ENCODE measurements at places on chromosomes 3 and 15.

DNA sequence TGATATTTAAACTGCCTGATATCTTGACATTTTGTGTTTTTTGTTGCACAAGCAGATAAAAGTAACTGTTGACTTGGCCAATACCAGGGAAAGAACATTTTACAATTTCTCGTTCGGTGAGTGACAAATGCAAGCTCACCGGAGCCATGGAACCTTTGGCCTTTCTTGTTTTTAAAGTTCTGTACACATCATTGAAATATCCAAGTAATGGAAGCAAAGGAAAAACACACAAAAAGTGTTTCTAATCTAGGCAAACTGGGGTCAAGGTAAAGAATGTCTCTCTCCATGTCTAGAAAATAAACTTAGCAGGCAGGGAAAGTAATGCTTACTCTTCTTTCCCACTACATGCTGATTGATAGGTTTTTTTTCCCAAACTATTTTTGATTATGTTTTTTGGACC lies 27.8 kb downstream of the SPTSSB start:
- DNase-seq = no peak

GRCh38 chr3:39103791-39104552 lies 3.5 kb downstream of the GORASP1 start:
- no peak for DNase-seq

DNA sequence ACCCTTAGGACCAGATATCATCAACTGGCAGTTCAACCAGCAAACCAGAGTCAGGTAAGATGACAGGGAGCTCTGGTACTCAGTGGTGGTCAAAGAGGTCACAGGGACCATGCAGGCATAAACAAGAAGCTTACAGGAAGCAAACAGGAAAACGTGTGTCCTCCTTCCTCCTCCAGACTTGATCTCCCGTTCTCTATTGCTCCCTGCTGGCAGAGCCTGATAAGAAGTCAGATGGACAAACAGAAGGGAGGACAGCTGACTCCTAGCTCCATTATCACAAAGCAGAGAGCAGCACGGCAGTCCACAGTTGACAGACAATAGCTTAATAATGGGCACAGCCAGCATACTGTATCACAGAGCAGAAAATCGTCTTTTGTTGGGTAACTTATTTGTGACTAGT lies 156.5 kb upstream of the SLC2A2 start:
- no peak for DNase-seq

DNA sequence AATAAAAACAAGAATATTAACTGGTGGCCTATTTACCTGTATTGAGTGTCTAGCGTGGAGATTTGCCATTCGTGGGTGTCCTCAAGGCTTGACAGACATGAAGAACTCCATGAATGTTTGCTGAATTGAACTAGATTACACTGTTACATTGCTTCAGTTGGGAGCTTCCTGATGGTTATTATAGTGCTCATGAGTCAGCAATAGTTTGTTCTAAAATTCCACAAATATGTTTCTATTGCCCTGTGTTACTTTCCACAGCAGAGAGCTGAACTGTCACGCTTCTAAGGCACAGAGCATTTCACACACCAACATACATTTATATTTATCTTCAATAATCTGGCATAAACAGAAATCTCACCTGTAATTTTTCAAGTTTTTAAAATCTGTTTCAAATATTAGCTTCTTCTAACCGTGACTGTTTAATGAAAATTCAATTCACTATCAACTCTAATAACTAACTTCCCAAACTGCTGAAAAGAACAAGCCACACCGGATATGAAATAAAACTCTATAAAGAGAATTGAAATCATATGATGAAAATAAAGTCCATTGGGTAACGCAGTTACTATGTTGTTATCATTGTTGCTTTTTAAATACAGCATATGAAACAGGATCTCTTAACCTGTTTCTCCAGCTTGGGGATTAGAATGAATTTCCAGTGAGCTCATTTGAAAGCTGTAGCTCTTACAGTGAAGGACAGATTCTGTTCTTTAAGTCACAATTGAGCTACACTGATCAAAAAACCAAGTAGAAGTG lies 61.2 kb upstream of the MCF2L2 start:
- no peak for DNase-seq

DNA sequence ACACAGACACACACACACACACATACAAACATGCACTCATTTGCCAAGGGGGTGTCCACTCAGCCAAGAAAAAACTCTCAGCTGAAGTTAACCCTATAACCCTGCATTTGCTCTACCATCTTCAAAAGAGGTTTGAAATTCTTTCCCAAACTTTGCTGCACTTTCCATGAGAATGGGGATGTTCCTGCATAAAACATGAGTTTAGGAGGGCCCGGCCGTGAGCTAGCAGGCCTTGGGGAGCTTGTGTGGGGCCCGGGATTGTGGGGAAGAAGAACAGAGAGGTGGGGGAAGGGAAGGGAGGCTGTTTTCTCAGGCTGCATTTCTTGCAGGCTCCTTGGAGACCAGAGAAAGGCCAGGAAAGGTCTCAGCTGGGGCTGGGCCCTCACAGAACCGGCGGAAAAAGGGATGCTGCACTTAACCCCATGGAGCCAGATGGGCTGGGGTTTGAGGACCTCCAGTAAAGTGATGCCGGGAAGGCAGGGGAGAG lies 40.8 kb downstream of the SEMA5B start:
- no peak for DNase-seq

GRCh38 chr15:70087708-70088352 lies 9.9 kb downstream of the TLE3 start:
- no peak for DNase-seq

DNA sequence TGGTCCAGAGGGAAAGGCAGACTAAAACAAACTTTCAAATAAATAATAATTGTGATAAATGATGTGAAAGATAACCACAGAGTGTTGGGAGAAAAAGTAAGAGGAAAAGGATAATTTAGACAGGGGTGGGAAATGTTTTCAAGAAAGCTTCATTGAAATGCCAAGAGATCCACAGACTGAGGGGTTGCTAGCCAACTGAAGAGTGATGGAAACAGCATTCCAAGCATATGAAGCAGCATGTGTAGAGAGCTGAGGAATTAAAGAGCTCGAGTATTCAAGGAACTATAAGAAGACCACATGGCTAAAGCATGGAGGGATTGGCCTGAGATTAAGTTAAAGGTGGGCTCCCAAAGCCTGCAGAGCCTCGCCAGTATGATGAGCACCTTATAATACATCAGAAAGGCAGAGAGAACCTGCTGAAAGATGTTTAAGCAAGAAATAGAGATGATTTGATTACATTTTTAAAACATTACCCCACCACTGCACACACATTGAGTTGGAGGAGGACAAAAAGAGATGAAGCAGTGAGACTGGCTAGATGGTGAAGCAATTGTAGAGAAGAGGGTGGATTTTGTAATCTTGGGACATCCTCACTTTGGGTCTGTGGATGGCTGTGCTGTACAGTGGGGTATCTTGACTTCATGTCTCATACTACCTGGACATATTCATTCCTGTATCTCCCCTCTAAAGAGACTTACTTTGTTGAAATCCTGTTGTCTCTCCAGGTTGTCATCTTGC lies 100.8 kb downstream of the STAC start:
- no peak for DNase-seq

- peak; percentile 51 for DNase-seq
Measured at GRCh38 chr15:100802421-100803170, 77.0 kb upstream of the ALDH1A3 start.

DNA sequence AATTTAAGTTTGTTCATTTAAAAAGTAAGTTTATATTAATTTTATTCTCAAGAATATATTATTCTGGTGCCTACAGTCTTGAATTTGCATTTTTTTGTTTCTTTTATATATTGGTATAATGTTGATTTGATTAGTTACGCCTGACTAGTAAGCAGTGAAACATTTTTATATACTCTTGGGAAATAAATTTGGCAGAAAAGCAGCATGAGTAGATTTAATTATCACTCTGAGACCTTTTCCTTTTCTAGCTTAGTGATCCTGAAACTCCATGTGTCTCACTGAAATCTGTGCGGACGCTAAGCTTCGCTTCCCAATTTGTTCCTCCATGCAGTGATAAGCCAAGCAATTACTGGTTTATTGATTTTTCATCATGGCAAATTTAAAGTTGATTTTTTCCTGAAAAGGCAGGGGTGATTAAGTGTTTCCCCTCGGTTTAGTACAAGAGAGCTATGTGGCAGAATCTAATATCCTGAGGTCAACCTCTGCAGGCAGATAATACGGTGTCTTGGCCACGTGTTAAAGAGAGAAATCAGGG lies 87.2 kb upstream of the MLF1 start:
- DNase-seq = no peak

DNA sequence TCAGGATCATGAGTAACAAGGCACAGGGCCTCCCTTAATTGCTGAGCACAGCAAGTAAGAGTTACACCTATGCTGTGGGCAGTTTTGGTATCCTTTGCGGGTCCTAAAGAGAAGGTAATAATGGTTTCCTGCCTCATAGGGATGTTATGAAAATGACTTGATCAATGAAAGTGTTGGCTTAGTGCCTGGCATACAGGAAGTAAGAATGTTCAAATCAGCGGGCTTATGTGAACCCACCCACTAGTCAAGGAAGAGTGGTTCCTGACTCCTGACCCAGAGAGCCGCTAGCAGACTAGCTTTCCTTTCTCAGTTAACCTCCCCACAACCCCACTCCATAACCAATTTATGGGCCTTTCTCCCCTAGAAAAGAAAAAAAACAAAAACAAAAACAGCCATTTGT lies 5.2 kb upstream of the ADAMTS9 start:
- no peak for DNase-seq

- DNase-seq = no peak
Measured at GRCh38 chr15:83846847-83847246, 192.9 kb downstream of the ADAMTSL3 start.

DNA sequence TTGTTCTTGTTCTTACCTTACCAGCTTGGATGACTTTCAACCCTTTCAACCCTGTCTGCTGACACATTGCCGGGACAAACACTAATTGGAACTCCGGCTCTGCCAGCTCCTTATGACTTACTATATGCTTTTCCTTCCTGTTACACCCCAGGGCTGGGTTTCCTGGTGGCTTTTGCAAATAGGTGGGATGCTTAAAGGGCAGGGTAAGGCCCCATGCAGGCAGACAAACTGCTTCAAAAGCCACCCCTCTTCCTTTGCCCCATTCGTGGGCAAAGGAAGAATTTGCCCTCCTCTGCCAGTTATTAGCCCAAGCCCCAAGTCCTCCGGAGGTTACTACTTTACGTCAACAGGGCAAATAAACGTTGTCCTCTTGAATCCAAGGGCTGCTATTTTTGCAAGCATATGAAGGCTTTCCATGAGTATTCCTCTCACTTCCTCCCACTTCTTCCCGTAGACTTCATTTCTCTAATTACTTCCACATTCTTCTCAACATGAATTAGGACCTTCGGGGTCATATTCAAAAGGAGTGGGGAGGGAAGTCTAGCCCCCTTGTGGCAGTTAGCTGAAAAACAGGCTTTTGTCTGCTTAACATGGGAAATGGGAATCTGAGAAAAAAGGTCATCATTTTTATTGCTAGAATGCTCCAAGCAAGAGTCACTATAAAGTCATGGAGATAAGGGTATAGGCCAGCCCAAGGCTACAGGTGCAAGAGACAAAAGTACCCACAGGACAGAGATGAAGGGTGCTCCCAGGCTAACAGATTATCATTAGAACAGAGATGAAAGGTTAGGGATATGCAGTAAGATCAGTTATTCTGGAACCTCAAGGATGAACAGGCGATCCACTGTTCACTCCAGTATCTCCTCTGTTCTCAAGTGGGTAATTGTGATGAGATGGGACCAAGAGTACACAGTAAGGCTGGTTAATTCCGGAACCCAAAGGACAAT lies 56.3 kb upstream of the FSTL1 start:
- DNase-seq = no peak

- DNase-seq = no peak
Measured at GRCh38 chr15:59550956-59551355, 60.6 kb upstream of the GCNT3 start.

DNA sequence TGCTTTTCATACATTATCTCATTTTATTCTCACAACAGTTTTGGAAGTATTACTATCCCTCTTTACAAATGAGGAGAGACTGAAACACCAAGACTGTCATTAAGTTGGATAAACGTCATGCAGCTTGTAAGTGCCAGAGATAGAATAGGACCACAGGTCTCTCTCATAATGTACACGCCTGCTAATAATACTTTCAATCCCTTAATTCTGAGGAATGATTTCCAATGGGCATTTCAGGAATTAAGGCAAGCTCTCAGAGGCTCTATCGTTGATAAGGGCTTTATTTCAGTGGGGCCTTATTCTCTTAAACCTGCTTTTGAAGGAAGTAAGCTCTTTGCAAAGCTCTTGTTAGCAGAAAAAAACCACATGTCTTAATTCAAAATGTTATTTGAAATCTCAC lies 229.1 kb downstream of the NFKBIZ start:
- DNase-seq = no peak

GRCh38 chr3:123169492-123169929 lies 32.2 kb upstream of the SEC22A start:
- no peak for DNase-seq

DNA sequence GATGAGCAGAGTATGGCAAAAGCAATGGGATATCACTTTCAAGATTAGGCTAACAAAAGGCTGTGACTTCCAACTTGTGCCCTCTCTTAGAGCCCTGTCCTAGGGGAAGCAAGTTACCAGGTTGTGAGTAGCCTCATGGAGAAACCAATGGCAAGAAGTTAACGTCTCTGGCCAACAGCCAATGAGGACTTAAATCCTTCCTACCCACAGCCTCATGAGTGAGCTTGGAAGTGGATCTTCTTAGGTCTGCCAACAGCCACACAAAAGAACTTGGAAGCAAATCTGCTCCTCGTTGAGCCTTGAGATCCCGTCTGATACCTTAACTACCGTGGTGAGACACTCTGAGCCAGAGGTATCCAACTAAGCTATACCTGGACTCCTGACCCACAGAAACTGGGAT lies 5.7 kb downstream of the NME9 start:
- no peak for DNase-seq

GRCh38 chr15:31263751-31264558 lies 62.7 kb upstream of the KLF13 start:
- DNase-seq = peak; percentile 86

DNA sequence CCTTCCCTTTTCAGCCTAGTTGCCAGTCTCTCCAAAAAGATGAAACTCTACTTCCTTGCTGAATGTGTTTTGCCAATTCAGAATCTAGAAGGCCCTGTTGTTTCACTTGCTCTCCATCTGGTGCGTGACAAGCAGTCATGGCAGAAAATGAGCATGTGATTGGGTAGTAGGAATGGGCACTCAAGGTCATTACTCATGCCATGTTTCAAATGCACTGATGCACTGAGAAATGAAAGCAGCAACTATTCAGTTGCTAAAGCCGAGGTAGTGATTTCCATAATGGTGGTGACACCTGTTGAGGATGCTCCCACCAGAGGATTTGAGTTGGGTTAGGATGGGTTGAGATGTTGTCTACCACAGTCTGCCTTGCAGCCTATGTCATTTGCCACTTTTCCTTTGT lies 12.7 kb downstream of the ZBTB38 start:
- DNase-seq = no peak

GRCh38 chr15:68623301-68623892 lies 44.6 kb downstream of the CORO2B start:
- no peak for DNase-seq

- DNase-seq = no peak
Measured at GRCh38 chr3:65953301-65953812, 85.4 kb downstream of the MAGI1 start.

DNA sequence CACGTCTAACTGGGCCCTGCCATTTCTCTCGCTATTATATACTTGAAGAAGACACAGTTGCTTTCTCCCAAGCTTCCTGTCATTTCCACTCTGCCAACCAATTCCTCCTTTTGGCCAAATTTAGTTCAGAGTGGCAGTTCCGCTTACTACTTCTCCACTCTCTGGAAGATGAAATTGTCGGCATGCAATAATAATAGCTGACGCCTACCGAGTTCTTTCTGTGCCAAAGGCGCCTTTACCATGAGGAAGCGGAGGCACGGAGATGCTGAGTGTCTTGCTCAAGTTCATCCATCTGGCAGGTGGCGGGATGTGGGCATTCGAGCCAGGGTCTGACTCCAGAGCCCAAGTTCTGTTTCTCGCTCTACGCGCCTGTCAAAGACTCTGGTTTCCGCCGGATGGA lies 14.6 kb upstream of the NRROS start:
- DNase-seq = no peak
